ENCODE measurements at places on chromosomes 3 and 15.
A peak's percentile ranks its signal among the peaks of the same experiment; 100 is the strongest.

DNA sequence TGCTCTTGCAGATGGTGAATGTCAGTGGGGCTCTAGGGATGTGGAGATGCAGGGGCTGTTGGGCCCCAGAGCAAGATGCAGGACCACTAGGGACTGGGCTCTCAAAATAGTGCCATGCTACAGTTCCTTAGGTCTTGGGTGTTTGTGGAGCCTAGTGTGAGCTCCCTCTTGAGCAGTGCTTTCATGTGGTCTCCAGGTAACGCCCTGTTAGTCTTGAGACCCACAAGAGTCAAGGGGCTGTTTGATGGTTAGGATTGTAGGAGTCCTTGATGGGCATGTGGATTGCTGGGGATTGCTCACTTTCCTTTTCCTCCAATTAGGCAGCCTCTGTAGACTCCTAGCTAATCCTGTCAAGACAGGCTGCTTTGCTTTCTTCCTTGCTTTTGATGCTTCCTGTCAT is 56.0 kb downstream of the CCDC66 start:
- DNase-seq: no peak

- no peak for DNase-seq
Measured at GRCh38 chr3:190041333-190042041, 79.2 kb downstream of the P3H2 start.

DNA sequence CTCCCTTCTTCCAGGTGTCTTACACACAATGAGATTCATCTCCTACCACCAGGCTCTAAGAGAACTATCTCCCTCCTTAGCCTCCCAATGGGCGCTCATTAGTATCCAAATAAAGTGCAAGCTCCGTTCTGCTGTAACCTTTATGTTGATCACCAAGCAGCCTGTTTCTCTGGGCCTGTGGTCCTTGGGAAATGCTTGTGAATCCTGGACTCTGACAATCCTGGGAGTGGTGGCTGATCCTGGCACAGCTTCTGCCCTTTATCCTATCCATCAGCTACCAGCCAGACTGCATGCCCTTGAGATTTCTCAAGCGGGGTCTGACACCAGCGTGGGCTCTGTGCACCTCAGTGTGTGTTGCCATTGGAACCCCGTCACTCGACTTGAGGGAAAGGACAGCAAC is 26.1 kb upstream of the USP3 start:
- DNase-seq: no peak

DNA sequence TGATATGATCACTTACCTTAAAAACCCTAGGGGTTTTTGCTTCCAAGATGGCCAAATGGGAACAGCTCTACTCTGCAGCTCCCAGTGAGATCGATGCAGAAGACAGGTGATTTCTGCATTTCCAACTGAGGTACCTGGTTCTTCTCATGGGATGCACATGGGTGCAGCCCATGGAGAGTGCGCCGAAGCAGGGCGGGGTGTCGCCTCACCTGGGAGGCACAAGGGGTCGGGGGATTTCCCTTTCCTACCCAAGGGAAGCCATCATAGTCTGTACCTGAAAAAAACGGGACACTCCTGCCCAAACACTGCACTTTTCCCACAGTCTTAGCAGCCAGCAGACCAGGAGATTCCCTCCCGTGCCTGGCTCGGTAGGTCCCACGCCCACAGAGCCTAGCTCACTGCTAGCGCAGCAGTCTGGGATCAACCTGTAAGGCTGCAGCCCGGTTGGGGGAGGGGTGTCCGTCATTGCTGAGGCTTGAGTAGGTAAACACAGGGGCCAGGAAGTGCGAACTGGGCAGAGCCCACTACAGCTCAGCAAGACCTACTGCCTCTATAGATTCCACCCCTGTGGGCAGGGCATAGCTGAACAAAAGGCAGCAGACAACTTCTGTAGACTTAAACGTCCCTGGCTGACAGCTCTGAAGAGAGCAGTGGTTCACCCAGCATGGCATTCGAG is 78.6 kb downstream of the CTNNB1 start:
- no peak for DNase-seq

DNA sequence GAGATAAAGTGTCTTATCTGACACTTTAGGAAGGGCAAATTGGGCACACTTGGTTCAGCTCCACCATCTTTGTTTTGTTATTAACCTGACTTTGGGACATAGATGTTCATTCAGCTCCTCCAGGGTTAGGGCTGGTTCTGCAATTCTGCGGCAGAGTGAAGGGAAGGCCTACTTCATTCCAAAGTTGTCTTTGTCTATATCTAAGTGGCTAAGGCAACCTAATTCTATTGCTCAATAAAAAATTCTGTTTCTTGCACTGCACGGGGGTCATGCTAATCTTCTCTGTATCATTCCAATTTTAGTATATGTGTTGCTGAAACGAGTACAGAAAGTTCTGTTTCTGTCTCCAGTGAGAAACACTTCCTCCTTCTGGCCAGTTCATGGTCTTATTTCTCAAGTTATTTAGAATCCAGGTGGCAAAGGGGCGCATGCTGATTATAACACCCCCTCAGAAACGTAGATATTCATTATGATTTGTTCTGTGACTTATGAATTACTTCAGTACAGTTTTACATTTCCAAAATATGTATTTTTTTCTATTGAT is 53.5 kb downstream of the PFN2 start:
- no peak for DNase-seq

GRCh38 chr3:184284696-184285095 is 8.9 kb downstream of the ECE2 start:
- DNase-seq: peak; percentile 88

DNA sequence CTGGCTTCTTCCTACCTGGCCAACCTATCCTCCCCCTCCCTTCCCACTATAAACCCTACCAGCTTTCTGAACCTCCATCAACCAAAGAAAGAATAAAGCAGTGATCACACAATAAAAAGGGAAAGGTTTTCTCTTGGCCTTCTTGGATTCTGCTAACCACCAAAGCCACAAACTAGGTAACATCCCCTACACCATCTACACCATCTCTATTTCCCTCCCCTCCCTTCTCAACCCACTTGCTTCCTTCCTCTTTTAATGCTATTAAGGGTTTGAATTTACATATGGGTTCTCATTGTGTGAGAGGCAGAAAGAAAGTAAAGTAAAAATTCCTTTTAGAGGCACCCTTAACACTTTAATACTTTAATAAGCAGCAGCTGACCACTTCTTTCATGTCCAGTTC is 25.8 kb upstream of the RSL24D1 start:
- no peak for DNase-seq

DNA sequence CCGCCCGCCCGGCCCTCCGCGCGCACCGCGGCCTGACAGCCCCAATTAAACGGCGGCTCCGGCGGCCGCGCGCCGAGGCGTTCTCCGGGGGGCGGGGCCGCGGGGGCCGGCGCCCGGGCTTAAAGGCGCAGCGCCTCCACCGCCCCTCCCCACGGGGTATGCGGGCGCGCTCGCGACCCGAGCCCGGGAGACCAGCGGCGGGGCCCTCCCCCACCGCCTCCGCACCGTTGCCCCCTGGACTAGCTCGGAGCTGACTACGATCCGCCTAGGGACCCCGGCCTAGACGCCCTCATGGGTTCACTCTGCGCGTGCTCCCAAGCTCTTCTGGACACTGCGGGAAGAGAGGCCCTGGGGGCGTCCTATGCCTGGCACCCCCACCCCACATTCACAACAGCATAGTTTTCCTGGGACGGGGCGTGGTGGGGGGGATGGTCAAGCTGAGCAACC is at the start of gene DUSP7:
Gene DUSP7 (minus strand): TSS at position 51 of the 447 bp plus-strand sequence. CDS start 205 bp downstream, outside the sequence.
- DNase-seq: peak; percentile 90

GRCh38 chr3:193836918-193837317 is 243.9 kb downstream of the OPA1 start:
- no peak for DNase-seq

GRCh38 chr3:17945799-17946399 is 203.5 kb upstream of the TBC1D5 start:
- DNase-seq: no peak

All from D341Med (cell line).